ENCODE measurements at places on chromosomes 7 and 10.

DNA sequence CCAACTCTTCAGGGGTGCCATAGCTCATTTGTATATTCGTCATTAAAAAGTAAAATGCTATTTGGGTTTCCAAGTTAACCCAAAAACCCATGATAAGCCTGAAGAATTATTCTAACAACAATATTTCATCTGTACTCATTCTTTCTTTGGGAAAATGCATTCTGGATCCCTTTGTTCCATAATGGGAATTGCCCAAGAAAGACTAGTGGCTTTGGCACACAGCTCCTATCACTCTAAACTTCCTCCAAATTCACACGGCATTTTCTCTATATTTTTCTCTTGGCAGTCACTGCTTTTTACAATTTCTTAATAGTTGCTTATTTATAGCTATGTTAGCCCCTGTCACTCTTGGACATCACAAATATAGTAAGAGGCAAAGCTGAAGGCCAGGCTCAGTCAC is 29.1 kb downstream of the CHCHD3 start:
- no peak for DNase-seq

GRCh38 chr10:22185586-22185985 is 32.2 kb downstream of the EBLN1 start:
- no peak for DNase-seq

- DNase-seq = no peak
Observed at GRCh38 chr10:56351909-56352630, 9.0 kb downstream of the ZWINT start.

DNA sequence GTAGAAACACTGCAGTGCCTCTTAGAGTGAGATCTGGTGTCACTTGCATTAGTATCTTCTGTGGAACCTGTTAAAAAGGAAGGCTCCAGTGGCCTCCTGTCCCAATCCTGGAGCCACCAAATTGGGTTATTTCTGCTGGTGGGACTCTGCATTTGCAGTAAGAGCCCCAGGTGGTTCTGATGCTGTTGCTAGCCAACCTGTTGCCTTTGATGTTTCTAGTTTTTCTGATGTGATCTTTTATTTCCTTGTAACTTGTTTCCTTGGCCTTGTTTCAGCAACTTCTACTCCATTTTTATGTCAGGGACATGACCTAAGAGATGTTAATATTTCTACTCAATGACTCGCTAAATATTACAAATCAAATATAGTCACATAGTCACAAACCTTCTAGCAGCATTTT is 12.5 kb upstream of the STN1 start:
- DNase-seq = no peak

GRCh38 chr10:24850727-24851296 is 101.6 kb downstream of the PRTFDC1 start:
- DNase-seq = no peak

DNA sequence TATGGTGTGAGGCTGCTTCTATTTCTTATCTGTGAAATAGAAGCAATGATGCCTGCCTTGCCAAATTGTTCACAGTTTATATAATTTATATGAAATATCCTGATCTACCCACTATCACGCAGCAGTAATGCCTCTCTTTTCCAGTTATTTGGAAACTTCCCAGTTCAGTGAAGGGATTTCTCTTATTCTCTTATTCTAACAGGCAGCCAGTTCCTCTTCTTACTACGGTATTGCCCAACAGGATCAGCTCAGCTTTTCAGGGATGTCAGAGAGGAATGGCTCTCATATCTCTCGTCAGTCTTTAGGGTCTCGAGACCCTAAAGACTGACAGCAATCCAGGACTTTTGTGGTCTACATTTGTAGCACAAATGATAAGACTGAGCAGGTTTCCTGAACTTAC is 215.6 kb downstream of the CREB5 start:
- DNase-seq = no peak

DNA sequence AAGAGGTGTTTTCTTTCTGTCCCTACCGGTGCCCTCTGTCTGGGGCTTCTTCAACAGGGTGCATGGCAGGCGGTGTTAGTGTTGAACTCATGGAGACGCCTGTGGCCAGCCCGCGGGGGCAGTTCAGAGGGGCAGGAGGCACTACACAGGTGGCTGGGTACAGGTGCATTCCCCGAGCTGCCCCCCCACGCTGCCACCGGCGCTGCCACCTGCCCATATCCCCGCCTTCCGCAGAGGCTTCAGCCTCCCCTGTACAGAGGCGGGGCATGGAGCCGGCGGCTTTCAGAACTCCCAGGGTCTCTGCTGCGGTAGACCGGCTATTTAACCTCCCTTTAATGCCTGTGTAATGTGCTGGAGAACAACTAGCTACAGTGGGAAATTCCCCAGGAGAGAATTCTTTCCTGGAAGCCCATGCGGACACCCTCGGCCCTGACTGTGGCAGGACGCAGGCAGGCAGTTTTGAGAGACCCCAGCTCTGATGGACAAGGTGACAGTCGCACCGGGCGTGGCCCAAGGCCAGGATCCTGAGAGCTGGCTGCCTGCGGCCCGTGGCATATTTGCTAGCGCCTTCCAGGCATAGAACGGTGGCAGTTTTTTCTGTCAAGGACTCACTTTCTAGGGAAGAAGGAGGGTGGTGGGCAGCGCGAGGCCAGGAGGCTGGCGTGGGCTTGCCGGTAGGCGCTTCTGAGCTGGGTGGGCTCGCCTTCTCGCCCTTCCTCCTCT is 53.7 kb upstream of the ZNF32 start:
- DNase-seq = no peak

DNA sequence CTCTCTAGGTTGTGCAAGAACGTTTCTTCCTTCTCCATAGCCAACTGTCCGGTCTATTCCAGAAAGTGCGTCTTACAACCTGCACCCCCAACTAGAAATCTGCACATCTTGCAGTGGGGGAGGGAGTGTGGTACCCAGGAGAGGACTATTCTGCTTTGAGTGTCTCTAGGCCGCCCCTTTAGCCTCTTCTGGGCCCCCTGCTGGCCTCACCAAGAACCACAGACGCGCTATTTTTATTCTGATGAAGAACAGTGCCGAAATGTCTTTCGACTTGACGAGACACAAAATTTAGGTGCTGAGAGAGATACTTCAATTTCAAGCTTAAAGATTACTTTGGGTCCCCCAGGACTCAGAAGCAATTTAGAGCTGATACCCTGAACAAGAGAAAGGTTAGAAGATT is 1.0 kb downstream of the CNPY1 start:
- DNase-seq = no peak

- DNase-seq = no peak
Observed at GRCh38 chr10:33038672-33039071, 80.6 kb upstream of the ITGB1 start.

- DNase-seq = no peak
Observed at GRCh38 chr10:61896854-61897661, 4.4 kb upstream of the ARID5B start.

GRCh38 chr7:151958036-151959010 is 2.1 kb downstream of the GALNTL5 start:
- no peak for DNase-seq

DNA sequence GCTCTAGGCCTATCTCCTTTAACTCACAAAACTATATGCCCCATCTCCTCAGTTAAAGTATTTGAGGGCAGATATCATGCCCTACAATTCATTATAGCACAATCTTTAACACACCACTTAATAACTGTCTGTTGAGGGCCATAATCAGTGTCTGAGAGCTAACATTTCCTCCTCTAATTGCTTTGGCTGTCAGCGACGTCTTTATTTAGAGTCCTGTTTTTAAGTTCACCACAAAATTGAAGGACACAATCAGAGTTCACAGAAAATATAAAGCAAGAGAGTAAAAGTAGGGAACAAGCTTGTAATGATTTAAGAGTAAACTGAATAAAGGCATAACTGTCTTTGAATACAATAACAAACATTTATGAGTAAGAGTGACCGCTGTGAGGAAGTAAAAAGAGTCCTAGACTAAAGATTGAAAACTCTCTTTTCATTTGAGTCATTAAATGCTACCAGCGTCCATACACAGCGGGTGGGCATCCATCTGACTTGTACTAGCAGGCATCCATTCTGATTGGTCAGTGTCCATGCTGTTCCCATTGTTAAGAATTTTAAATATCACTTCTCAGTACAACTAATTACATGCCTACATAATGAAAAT is 38.4 kb upstream of the ABCB4 start:
- no peak for DNase-seq

DNA sequence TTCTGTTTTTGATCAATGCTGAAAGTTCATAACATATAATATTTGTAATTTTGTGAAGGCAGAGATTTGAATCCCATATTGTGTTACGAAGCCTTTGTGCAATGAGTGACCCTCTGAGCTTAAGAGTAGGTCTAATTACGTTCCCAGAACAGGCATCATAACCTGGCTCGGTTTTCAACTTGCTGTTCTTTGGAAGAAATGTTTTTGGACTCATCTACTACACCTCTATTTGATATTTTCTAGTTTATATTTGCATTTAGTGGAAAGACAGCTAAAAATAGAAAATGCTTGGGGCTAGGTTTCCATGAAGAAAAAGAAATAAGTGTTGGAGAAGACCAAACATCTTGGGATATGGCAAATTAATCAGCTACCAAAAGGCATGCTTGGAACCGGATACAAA is 234.8 kb downstream of the AGMO start:
- no peak for DNase-seq

GRCh38 chr7:24951441-24951980 is 28.5 kb downstream of the OSBPL3 start:
- DNase-seq = no peak

GRCh38 chr10:11869743-11870460 is 46.7 kb downstream of the PROSER2 start:
- no peak for DNase-seq

GRCh38 chr7:143296686-143297085 is 8.5 kb downstream of the CASP2 start:
- no peak for DNase-seq

DNA sequence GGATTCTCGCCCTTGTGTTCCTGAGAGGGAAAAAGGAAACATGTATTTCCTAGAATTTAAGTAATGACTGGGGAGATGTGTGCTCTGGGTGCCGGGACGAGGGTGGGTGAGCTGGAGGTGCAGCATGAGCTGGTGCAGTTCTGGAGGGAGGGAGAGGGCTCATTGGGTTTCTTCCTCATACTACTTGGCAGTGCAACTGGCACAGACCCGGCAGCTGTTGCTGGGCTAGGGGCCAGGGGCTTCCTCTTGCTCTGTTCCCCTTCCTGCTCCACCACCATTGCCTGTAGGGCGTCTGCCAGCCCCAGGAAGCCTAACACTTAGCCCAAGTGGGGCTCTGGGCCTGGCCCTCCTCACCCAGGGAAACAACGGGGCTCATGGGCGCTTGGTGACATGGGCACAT is 5.9 kb downstream of the RET start:
- no peak for DNase-seq

DNA sequence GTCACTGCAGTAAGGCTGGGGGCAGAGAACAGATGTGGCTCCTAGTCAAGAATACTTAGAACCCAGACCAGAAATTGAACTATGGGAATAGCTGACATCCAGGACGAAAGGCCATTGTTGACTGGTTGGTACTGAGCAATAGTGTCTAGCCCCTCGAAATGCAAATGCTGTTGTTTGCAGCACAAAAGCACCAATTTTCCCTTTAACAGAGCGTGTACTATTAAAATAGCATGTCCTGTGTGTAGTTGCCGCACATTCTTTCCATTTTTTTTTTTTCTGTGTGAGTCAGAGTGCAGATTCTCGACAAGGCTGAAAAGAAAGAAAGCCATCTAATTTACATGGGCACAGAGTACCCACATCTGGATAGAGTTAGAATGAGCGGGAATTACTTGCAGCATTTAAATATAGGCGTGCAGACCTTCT is 302.4 kb downstream of the PTEN start:
- no peak for DNase-seq

GRCh38 chr7:131909151-131909768 is 352.8 kb upstream of the PODXL start:
- no peak for DNase-seq

- no peak for DNase-seq
Observed at GRCh38 chr7:150333659-150334058, 7.8 kb downstream of the RARRES2 start.

GRCh38 chr10:123021517-123021916 is 12.7 kb downstream of the ACADSB start:
- no peak for DNase-seq

- DNase-seq = no peak
Observed at GRCh38 chr10:57983281-57983791, 284.4 kb downstream of the IPMK start.

- DNase-seq = no peak
Observed at GRCh38 chr7:155560982-155561686, 14.8 kb upstream of the CNPY1 start.

- DNase-seq = no peak
Observed at GRCh38 chr10:72625276-72625607, 637 bp downstream of the MICU1 start.

GRCh38 chr7:150566572-150566971 is 618 bp upstream of the GIMAP4 start:
- DNase-seq = no peak

Data from epithelial cell of prostate (primary cell).